Vagina (tissue), 2 donors: ENCODE measurements at places on chromosomes 12 and 14. TPM values are rescaled to one million over a fixed set of nuclear protein-coding genes. Genes with fewer than 3 reads are reported as not detected.

DNA sequence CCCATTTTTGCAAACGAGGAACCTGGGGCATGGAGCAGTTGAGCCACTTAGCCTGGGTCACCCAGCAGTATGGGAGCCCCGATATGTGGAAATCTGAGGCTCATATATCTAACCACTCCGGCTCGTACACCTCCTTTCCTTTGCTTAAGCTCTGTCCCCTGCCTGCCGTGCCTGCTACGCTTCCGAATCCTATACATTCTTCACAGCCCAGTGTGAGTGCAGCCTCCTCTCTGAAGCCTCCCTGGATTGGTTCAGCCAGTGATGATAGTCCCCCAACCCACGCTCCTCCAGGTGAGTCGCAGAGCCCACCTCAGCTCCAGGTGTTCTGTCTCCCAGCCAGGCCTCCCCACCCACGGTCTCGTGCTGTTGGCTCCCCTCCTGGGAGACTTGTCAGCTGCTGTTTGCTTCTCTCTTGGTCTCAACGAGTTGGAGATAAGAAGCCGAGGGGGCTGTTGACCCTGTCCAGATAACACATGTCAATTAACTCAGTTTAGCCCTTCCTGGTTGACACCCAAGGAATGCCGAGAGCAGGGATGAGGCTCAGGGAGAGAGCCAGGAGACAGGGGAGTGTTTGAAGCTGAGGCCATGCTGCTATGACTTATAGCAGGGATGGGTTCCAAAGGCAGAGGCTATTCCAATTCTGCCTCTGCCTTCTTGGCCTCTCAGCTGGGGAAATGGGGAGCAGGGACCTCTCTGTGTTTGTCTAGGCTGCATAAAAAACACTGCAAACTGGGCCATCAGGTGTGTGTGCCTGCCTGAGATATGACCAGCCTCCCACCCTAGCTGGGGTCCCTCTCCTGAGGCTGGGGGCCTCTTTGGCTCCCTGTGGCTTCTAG, 19.0 kb downstream of the SDSL start:
- DNase-seq = no peak

DNA sequence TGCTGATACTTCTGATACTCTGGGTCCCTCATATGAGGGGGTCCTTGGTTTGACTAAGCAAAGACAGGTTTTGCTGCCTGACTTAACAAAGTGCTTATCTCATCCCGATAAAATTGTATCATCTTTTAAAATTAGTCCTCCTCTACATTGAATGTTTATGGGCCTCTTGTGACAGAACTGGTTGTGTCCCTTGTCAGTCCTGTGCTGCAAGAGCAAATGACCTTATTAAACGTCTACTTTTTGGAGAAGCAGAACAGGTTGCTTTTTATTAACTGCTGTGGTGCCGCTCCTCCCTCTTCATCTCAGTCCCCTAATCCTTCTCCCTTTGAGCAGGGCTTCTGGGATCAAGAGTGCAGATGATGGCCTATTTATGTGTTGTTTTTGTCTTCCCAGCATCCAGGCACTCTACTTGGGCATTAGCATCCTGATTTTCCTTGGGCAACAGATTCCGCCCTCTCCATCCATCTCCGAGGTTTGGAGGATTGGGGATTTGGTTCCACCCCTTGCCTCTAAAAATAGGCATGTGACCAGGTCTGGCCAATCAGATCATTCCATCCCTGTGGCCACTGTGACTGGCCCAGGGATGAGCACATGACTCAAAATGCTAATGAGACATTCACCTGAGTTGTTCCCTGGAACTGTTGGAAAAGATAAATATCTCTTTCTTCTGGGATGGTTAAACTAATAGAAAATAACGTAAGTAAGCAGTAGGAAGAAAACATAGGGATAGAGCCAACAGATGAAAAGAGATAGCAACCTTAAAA, 2.9 kb upstream of the DENR start:
- DNase-seq = no peak

DNA sequence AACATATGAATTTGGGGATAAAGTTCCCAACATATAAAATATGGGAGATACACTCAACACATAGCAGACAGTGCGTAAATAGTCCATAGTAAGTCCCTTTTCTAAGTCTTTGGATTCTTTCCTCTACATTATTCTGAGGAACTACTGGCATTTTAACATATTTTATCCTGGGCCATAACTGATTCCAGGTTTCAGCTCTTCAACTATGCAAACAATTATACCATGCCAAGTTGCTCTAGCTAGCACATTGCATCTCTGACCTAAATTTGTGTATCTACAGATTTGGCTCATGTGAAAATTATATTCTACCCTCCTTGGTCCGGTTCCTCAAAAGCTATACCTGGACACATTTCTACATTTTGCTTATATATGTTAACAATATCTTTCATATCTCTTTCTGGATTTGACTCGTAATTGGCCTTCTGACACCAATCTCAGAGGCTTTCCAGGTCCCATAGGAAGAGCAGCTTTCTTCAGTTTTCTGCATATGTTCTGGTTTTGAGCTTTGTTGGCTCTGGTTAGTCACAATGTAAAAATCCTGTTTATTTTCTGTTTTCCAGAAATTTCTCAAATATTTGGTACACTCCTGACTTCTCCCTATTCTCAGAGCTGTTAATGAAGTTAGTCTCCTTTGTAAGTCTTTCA, 305.4 kb downstream of the BMP4 start:
- no peak for DNase-seq

- DNase-seq = no peak
Measured at GRCh38 chr14:104322531-104323366, 184.4 kb downstream of the KIF26A start.

- no peak for DNase-seq
Measured at GRCh38 chr12:32907898-32908476, 11.4 kb upstream of the PKP2 start.

DNA sequence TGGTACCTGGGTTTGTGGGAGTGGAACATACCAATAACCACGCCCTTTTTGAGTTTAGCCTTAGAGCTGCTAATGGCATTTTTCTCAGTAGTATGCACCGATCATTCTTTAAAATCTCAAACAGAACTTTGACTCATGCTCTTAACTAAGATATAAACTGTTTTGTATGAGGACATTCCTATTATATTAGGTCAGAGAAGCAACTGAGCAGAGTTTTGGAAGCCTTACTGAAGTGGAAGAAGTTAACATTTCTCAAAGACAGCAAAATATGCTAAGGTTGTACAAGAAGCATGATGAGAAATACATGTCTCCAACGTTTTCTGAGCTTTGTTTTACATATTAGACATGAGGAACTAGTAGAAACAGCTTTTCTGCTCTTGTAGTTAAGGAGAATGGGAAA, 819.2 kb downstream of the FSCB start:
- DNase-seq = no peak

DNA sequence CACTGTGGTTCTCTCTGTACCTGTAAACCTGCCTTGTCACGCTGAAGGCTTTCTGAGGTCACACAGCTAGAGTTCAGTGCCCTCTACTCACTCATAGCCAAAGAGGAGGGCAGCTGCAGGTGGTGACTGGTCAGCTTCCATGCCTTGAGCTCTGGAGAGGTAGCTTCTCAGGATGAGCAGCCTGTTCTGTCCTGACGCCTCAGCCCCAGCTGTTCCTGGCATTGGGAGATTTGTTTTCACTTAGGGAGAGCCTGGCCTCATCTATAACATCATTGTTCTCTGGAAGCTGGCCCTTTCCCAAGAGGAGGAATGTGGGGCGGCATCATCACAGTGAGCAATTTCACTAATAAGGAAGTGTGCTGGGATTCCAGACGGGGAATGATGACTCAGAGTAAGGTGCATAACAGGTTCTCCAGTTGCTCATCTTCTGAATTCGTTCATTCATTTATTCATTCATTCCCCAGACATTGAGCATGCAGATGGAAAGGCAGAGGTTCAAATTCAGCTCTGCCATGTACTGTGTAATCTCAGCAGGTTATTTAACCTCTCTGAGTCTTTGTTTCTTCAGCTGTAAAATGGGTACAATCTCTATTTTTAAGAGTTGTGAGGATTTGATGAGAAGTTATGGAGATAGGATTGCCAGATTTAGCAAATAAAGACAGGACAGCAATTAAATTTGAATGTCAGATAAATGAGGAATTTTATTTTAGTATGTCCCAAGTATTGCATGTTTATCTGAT, 255.8 kb upstream of the CRY1 start:
- no peak for DNase-seq

- DNase-seq = no peak
Measured at GRCh38 chr14:44316647-44317440, 190.2 kb downstream of the FSCB start.

- DNase-seq = no peak
Measured at GRCh38 chr12:106790020-106790419, 15.5 kb downstream of the RIC8B start.

DNA sequence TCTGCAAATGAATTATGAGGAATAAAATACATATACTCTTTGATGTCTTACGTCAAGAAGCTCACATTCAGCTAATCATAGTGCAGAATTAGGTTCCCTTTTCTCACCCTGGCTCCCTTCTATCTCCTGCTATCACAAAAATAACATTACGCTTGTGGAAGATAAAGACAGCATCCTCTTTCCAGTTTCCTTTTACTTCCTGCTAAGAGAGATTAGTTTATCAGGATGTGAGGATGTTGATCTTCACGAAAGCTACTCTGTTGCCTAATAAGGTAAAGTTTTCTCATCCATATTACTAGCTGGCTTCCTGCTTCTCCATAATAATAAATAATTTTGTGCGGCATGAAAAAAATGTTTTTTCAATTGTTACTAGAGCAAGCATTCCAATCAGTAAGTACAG, 217.7 kb upstream of the DCN start:
- no peak for DNase-seq

DNA sequence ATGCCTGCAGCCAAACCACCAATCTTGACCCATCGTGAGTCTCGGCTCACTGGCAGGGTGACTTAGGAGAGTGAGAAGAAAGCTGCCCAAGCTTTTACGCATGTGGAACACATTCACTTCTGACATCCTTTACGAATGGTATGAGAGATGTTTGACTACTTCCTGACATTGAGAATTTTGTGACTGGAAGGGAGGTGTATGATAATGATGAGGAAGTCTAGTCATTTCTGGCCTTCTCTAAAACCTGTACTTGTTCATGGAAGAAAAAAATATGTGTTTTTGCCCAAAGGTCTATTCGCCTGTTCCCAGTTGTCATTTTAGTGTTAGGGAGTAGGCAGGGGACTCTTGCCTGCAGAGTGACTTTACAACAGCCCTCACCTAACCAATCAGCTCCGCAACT, 227.2 kb upstream of the ATP2B1 start:
- no peak for DNase-seq

DNA sequence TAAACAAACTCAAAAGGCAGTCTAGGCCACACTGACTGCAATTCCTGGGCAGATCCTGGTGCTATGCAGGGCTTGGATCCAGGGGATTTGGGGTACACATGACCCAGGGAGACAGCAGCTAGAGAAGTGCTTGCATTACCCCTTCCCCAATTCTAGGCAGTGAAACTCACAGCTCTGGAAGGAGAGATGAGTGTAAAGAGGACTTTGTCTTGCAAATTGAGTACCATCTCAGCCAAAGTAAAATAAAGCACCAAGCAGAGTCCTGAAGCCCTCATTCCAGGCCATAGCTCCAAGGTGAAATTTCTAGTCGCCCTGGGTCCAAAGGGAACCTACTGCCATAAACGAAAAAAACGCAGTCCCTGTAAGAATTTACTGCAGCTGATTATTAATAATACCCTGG, 644.9 kb upstream of the FLRT2 start:
- DNase-seq = no peak

- no peak for DNase-seq
Measured at GRCh38 chr12:15662983-15663659, 126.1 kb downstream of the EPS8 start.

DNA sequence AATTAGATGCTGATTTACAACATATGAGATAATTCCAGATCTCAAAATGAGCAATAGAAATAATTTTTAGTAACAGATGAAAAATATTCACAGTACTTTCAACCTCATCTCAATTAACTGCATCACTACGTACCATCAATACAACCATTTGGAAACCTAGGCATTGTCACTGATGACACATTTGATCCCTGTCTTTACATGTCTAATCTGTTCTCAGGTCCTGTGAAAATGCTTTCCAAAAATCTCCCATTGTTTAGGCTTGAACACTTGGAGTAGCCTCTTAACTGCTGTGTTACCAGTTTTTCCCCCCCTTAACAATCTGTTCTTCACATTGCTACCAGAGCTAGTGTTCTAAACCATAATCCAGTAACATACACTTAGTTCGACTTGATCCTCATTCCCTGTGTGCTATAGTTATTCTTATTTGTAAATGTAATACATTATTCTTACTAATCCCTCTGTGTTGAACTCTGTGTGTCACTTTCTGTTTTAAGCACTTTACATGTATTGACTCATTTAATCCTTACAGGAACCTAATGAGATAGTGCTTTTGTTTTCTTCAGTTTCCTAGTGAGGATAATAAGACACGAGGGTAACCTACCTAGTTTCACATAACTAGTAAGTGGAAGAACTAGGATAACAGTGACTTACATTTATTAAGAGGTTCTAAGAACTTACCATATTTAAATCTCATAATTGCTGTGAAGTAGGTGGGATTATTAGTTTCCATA, 41.7 kb downstream of the LARP4 start:
- DNase-seq = no peak

DNA sequence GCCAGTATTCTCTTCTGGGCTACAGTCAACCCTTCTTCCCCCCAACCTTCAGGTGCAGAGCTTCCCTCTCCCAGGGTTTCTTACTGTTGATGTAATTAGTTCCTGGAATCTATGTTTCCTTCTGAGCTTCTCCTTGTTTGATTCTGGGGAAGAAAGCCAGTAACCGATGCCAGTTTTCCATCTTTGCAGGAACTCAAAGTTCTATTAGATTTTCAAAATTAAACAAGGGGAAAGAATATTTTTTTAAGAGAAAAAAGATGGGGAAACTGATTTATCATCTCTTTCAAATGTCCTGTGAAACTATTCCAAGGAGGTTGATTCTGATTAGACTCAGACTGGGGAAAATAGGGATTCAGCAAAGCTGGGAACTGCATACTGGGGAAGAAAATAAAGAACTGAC, 17.9 kb upstream of the FAM234B start:
- no peak for DNase-seq

Gene SLC17A8
- not detected for total RNA-seq

Gene LIN7A
- total RNA-seq = 12.5 TPM

Gene GARIN6
- total RNA-seq = not detected

Gene DHRS2
- total RNA-seq = 0.25 TPM

Gene SSPN
- 44.7 TPM for total RNA-seq

Gene DAO
- total RNA-seq = not detected

Gene DIO2
- total RNA-seq = 38.5 TPM

Gene SLCO1B1
- total RNA-seq = not detected
